Progenitor cell of endocrine pancreas (in vitro differentiated cells): ENCODE measurements at places on chromosomes 2 and 18.

DNA sequence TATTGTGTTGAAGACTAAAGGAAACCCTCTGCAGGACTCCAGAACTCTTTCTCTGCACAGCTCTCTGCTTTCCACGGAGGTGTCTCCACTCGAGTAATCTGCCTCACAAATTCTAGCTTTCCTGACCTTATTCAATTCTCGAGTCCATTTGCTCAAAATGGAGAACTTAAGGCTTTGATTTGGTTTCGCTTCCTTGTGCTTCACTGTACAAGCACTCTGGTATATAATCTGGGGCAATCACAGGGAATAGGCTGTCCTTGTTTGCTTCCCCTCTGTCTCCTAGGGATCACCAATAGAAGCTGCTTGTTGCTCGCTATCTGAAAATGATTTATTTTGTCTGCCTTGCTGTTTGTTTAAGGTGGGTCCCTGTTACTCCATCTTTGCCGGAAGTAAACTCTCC, 129.1 kb upstream of the DOCK10 start:
- H3K27ac ChIP-seq: no peak overlapping the region
- DNase-seq: no peak
- peaks cover 2% of the 10 kb centered on the region for H3K4me1 ChIP-seq
- H3K4me3 ChIP-seq: no peak overlapping the region

- H3K4me1 ChIP-seq: peaks cover 7% of the 10 kb centered on the region
- H3K27ac ChIP-seq: no peak overlapping the region
- no peak overlapping the region for H3K4me3 ChIP-seq
- H3K36me3 ChIP-seq: no peaks in the 10 kb centered on the region
Measured at GRCh38 chr2:143949121-143949848, 570.6 kb downstream of the ZEB2 start.

GRCh38 chr18:11289248-11289647, 139.9 kb upstream of the PIEZO2 start:
- no peak overlapping the region for H3K4me3 ChIP-seq
- no peak for DNase-seq
- no peaks in the 10 kb centered on the region for H3K27me3 ChIP-seq
- peaks cover 16% of the 10 kb centered on the region for H3K4me1 ChIP-seq

GRCh38 chr2:119113489-119113770, 45.1 kb downstream of the C1QL2 start:
- peaks cover 38% of the 10 kb centered on the region for H3K27me3 ChIP-seq
- peaks cover 1% of the 10 kb centered on the region for H3K36me3 ChIP-seq
- peaks cover 8% of the 10 kb centered on the region for H3K4me1 ChIP-seq

DNA sequence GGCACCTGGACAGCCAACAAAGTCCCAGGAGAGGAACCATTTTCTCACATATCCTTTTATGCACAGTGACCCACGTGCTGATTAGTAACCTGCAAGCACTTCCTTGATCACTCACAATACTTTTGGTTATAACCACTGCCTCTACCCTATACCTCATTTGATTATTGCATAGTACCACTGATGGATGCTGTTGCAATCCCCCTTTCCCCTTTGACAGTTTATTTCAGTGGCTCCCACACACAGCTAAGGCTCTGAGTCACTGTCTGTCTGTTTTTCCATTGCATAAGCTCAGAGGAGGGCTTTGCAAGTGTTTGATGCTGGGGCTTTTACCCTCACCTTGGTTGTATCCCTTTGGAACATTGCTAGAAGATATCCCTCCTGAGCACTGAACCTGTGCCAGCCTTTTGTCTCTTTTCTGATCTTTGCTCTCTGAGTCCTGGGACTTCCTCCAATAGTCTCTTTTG, 101.7 kb upstream of the RBBP8 start:
- H3K27ac ChIP-seq: no peak overlapping the region
- H3K4me3 ChIP-seq: no peak overlapping the region
- no peak for DNase-seq
- H3K27me3 ChIP-seq: no peaks in the 10 kb centered on the region
- no peaks in the 10 kb centered on the region for H3K36me3 ChIP-seq
- H3K4me1 ChIP-seq: no peaks in the 10 kb centered on the region

- no peak for DNase-seq
- no peak overlapping the region for H3K27ac ChIP-seq
- no peaks in the 10 kb centered on the region for H3K4me1 ChIP-seq
- no peaks in the 10 kb centered on the region for H3K36me3 ChIP-seq
- no peaks in the 10 kb centered on the region for H3K27me3 ChIP-seq
- H3K4me3 ChIP-seq: no peak overlapping the region
Measured at GRCh38 chr2:12897181-12897580, 180.4 kb downstream of the TRIB2 start.

GRCh38 chr2:46876741-46877384, 38.7 kb downstream of the MCFD2 start:
- no peak for DNase-seq
- H3K27ac ChIP-seq: no peak overlapping the region
- no peak overlapping the region for H3K4me3 ChIP-seq

DNA sequence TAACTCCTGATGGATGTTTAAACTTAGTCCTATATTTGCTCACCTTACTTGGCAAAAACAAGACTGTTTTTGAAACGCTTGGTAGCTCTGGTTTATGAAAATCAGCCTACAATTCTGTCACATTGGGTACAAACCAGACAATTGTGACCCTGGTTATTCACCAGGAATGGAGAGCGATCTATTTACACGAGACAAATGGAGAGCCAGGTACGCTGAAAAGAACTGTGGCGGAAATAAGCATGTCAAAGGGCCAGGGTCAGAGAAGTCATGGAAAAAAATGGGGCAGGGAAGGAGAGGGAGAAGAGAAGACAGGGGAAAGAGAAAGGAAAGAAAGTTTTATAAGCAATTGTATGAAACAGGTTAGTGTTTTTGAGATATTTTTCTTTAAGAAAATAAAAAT, 119.5 kb upstream of the ZFP36L2 start:
- peaks cover 63% of the 10 kb centered on the region for H3K4me1 ChIP-seq
- H3K27me3 ChIP-seq: peaks cover 8% of the 10 kb centered on the region
- H3K36me3 ChIP-seq: peaks cover 3% of the 10 kb centered on the region
- DNase-seq: no peak
- H3K27ac ChIP-seq: peak overlapping the region; percentile 88
- no peak overlapping the region for H3K4me3 ChIP-seq

DNA sequence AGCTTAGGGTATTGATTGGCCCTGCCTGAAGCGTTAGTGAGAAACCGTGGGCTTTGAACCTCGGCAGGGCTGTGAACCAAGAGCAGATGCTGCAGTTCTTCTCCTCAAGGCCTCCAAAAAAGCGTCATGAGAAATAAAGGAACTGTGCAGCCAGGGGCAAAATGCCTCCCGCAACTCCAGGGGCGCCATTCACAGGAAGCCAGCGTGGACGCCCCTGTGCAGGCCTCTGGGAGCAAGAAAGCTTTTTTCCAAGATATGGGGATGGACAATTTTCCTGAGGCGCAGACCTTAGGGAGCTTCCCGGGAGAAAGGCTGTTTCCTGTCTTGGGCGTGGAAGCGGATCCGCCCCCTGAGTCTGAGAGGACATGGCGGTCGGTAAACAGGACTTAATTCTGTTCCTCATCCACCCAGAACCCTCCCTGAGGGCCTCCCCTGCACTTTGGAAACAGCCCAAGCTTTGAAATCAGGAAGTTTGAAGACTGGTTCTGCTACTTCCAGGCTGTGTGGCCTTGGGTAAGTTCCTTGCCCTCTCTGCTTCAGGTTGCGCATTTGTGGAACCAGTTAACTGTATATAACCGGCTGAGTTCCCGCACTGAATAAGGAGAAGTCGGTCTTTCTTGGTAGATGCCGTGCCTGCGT, 29.6 kb upstream of the CABLES1 start:
- no peak overlapping the region for H3K4me3 ChIP-seq
- DNase-seq: no peak
- H3K27me3 ChIP-seq: peaks cover 8% of the 10 kb centered on the region
- H3K27ac ChIP-seq: no peak overlapping the region

GRCh38 chr18:57655740-57656139, 34.1 kb upstream of the NARS1 start:
- H3K4me3 ChIP-seq: no peak overlapping the region
- DNase-seq: no peak
- H3K4me1 ChIP-seq: no peaks in the 10 kb centered on the region
- peaks cover 43% of the 10 kb centered on the region for H3K36me3 ChIP-seq

- H3K4me3 ChIP-seq: no peak overlapping the region
- peaks cover 2% of the 10 kb centered on the region for H3K36me3 ChIP-seq
- H3K4me1 ChIP-seq: peaks cover 2% of the 10 kb centered on the region
- H3K27ac ChIP-seq: no peak overlapping the region
Measured at GRCh38 chr18:70072678-70073077, 125.0 kb upstream of the CD226 start.

DNA sequence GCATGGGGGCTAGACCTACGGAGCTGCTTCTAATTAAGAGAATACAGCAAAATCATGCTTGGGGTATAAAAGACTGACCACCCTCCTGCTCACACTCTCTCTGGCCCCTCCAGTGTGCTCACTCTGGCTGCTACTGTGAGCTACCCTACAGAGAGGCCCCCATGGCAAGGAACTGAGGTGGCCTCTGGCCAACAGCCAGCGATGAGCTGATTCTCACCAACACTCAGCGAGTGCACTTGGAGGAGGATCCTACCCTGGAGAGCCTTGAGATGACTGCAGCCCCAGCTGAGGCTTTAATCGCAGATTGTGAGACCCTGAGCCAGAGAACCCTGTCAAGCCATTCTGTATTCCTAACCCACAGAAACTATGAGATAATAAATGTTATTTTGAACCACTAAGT, 88.2 kb downstream of the GFPT1 start:
- H3K27ac ChIP-seq: no peak overlapping the region
- H3K36me3 ChIP-seq: peaks cover 1% of the 10 kb centered on the region
- H3K27me3 ChIP-seq: peaks cover 28% of the 10 kb centered on the region

DNA sequence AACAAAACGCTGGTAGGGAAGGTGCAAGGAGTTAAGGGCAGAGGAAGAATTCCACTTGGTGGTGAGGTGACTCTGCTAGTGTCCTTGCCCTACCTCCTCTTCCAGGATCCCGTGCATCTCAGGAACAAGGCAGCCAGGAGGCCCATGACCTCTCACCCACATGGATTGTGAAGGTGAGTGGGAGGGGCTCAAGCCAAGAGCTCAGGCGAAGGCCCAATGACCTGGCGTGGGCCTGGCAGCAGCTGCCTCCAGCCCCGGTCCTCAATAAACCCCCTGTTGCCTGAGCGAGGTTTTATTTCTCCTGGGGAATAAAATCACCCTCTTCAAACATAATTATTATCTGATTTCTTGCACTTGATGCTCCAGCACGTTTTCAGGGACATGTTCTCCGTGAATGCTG, 28.2 kb downstream of the LAMA1 start:
- H3K4me1 ChIP-seq: peaks cover 52% of the 10 kb centered on the region
- peaks cover 19% of the 10 kb centered on the region for H3K36me3 ChIP-seq
- H3K4me3 ChIP-seq: no peak overlapping the region
- no peaks in the 10 kb centered on the region for H3K27me3 ChIP-seq
- H3K27ac ChIP-seq: peak overlapping the region; percentile 59
- DNase-seq: no peak

DNA sequence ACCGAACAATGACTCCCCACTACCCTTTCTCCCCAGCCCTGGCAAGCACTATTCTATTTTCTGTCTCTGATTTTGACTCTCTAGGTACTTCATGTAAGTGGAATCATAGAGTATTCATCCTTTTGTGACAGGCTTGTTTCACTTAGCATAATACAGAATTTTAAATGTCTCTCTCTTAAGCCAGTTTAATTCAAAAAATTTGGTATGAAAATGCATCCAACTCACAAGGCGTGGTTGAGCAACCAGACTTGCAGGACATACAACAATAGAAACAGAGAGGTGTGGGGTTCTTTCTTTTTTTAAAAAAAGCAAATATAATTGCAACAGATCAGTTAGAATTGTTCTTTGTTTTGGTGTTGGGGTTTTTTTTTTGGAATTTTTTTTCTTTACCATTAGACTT, 47.6 kb upstream of the TMEM87B start:
- no peak overlapping the region for H3K27ac ChIP-seq
- no peak for DNase-seq
- H3K36me3 ChIP-seq: peaks cover 21% of the 10 kb centered on the region
- H3K4me3 ChIP-seq: no peak overlapping the region
- H3K4me1 ChIP-seq: no peaks in the 10 kb centered on the region
- H3K27me3 ChIP-seq: no peaks in the 10 kb centered on the region

DNA sequence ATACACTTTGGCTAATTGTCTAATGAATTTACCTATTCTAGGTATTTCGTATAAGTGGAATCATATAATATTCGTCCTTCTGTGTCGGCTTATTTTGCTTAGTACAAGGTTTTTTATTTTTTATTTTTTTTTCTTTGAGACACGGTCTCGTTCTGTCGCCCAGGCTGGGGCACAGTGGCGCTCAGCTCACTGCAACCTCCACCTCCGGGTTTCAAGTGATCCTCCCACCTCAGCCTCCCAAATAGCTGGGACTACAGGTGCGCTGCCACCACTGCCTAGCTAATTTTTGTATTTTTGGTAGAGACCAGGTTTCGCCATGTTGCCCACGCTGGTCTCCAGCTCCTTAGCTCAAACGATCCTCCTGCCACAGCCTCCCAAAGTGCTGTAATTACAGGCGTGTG, 38.2 kb downstream of the PCBP1 start:
- peak overlapping the region; percentile 88 for H3K4me3 ChIP-seq
- DNase-seq: no peak
- H3K4me1 ChIP-seq: peaks cover 28% of the 10 kb centered on the region
- peak overlapping the region; percentile 100 for H3K27ac ChIP-seq
- H3K27me3 ChIP-seq: no peaks in the 10 kb centered on the region
- no peaks in the 10 kb centered on the region for H3K36me3 ChIP-seq

- no peak for DNase-seq
- no peak overlapping the region for H3K4me3 ChIP-seq
- no peaks in the 10 kb centered on the region for H3K4me1 ChIP-seq
- no peaks in the 10 kb centered on the region for H3K36me3 ChIP-seq
- H3K27ac ChIP-seq: no peak overlapping the region
Measured at GRCh38 chr2:63639344-63639743, 50.6 kb downstream of the MDH1 start.

DNA sequence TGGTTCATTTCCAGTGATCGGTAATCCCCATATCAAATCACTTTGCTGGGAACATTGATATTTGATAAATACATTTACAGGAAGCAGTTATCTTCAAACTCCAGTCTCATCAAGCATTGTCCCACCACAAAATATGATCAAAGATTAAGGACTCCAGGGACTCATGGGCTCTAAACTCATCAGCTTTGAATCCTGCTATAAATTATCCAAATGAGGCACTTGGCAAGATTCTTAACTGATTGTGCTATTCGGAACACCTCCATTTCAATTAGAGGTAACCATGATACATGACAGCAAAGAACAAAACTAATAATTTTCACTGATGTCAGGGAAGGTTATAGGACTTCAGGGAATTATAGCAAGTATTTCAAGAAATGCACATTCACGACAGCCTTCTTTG, 1088.1 kb upstream of the PIK3C3 start:
- no peaks in the 10 kb centered on the region for H3K36me3 ChIP-seq
- H3K4me3 ChIP-seq: no peak overlapping the region
- H3K4me1 ChIP-seq: no peaks in the 10 kb centered on the region
- H3K27ac ChIP-seq: no peak overlapping the region
- no peaks in the 10 kb centered on the region for H3K27me3 ChIP-seq

GRCh38 chr18:68676913-68677312, 38.0 kb downstream of the TMX3 start:
- no peaks in the 10 kb centered on the region for H3K4me1 ChIP-seq
- no peak overlapping the region for H3K4me3 ChIP-seq
- H3K36me3 ChIP-seq: peaks cover 12% of the 10 kb centered on the region
- no peaks in the 10 kb centered on the region for H3K27me3 ChIP-seq
- H3K27ac ChIP-seq: no peak overlapping the region

- no peak overlapping the region for H3K27ac ChIP-seq
- H3K4me1 ChIP-seq: peaks cover 8% of the 10 kb centered on the region
- DNase-seq: no peak
- H3K27me3 ChIP-seq: peaks cover 6% of the 10 kb centered on the region
- H3K4me3 ChIP-seq: no peak overlapping the region
Measured at GRCh38 chr18:470661-471501, 29.6 kb downstream of the COLEC12 start.

GRCh38 chr2:237131749-237132533, 46.3 kb downstream of the COPS8 start:
- no peaks in the 10 kb centered on the region for H3K36me3 ChIP-seq
- no peak overlapping the region for H3K4me3 ChIP-seq
- no peak overlapping the region for H3K27ac ChIP-seq
- no peak for DNase-seq
- peaks cover 2% of the 10 kb centered on the region for H3K27me3 ChIP-seq
